ENCODE measurements at places on chromosomes 12 and 14.

GRCh38 chr14:90560991-90561390, 164.2 kb downstream of the CALM1 start:
- no peak for DNase-seq

GRCh38 chr14:76644855-76645518, 116.3 kb upstream of the VASH1 start:
- DNase-seq: peak; percentile 18

GRCh38 chr14:102490456-102490855, 19.1 kb downstream of the ANKRD9 start:
- no peak for DNase-seq

- DNase-seq: no peak
Observed at GRCh38 chr12:48285751-48286650, 64.7 kb downstream of the ZNF641 start.

DNA sequence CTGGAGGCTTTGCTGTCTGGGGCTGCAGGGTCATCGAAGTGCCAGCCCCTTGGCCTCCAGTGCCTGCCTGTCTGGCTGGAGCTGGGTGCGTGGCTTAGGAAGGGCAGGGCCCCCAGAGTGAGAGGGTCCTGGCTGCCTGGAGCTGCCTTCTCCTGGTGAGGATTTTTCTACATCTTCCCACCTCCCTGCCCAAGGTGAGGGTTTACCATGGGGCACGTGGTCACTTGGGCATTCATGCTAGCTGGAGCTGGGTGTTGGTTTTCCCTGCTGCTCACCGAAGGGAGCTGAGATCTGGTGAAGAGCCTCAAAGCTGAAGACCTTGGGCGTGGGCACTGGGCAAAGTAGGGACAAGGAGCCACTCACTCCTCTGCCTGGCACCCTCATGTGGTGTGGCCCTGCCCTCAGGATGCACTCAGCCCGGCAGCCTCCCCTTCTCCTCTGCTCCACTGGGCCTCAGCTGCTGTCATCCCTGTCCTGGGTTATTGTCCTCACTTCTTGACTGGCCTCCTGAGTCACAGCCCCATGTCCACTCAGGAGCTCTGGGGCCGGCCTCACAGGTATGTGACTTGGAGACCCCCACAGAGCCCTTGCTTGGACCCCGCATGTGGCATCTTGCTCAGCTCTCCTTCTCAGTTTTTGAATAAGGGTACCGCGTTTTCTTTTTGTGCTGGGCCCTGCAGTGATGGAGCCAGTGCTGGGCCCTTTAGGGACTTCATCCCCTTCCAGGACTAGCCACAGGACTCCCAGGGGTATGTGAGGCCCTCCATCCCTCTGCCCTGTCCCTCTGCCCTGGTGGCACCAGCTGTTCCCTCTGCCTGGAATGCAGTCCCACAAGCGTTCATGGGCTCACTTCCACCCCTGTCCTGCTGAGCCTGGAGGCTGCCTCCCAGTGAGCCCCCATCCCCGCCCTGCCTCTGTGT, 1.6 kb downstream of the CEP170B start:
- no peak for DNase-seq

GRCh38 chr12:52980650-52981423, 25.4 kb upstream of the EIF4B start:
- peak; percentile 95 for DNase-seq

DNA sequence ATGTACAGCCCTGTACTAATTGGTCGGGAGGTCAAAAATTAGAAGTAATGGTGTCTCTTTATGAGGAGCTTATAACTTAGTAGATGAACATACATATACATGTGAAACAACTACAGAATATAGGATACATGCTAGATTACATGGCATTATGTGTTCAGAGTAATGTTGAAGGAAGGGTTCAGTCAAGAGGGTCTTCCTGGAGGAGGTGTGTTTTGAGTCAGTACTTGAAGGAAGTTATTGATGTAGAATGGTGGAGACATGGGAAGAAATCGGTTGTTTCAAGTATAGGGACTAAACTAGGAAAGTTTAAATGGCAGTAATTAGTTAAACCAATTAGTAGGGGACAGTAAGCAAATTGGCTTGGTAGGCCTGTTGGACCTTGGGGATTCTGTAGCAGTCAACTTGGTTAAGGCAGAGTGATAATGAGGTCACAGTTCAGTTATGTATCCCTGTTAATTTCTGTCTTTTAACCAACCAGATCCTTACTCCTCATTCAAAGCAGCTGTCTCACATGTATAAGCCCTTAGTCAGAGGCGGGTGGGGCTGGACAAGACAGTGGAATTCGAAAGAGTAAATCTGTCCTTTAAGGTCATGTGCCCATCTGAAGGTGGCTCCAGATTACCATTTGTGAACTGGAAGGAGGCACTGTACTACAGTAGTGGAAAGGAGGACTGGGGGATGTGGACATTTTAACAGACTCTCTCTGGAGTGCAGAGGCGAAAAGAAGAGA, 3.5 kb upstream of the ANKRD52 start:
- DNase-seq: peak; percentile 94

DNA sequence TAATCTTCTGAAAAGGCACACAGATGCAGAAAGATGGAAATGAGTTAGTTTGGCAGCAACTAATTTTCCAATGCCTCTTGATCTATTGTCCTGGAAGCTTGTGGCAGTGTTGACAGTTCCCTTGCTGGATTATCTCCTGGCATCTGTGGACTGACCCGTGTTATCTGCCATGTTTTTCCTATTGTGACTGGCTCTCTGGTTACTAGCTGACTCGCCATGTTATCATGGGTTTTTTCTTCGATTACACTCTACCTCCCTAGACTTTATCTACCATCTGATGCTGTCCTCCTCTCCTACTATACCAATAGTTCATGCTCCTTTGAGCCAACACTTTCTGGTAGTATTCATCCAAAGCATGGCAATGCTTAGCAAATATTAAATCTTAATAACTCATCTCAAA, 63.3 kb upstream of the FLRT2 start:
- DNase-seq: peak; percentile 21

DNA sequence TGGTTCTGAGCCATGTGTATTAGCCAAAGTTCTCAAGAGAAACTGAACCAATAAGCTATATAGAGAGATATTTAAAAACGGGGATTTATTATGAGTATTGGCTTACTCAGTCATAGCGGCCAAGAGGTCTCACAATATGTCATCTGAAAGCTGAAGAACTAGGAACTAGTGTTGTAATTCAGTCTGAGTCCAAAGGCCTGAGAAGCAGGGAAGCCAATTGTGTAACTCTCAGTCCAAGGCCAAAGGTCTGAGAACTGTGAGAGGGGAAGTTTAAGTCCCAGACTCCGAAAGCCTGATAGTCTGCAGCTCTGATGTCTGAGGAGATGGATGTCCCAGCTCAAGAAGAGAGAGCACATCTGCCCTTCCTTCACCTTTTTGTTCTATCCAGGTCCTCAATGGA, 344.8 kb upstream of the USP15 start:
- DNase-seq: no peak

- DNase-seq: peak; percentile 51
Observed at GRCh38 chr14:51716610-51717009, 64.9 kb downstream of the FRMD6 start.

- DNase-seq: peak; percentile 40
Observed at GRCh38 chr14:91138511-91139359, 24.9 kb downstream of the DGLUCY start.

DNA sequence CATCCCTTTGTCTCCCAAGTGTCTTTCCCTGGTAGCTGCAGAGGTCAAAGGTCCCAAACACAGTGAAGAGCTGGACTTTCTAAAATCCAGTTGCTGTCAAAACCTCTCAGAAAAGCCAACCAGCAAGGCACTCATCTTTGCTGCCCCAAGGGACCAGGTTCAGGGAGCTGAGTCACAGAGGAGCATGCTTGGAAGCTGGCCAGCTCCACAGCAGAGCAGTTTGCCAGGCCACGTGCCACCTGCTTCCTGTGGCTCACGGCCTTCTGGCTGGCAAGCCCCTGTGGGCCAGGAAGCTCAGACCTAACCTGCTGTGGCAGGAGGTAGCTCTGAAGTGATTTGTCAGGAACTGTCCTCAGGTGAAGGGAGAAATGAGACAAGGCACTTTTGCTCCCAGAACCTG, 3.6 kb downstream of the ISCU start:
- peak; percentile 81 for DNase-seq

Measured in EH (cell line).